Fibroblast of gingiva (primary cell): ENCODE measurements at places on chromosomes 3 and 15.
A peak's percentile ranks its signal among the peaks of the same experiment; 100 is the strongest.

DNA sequence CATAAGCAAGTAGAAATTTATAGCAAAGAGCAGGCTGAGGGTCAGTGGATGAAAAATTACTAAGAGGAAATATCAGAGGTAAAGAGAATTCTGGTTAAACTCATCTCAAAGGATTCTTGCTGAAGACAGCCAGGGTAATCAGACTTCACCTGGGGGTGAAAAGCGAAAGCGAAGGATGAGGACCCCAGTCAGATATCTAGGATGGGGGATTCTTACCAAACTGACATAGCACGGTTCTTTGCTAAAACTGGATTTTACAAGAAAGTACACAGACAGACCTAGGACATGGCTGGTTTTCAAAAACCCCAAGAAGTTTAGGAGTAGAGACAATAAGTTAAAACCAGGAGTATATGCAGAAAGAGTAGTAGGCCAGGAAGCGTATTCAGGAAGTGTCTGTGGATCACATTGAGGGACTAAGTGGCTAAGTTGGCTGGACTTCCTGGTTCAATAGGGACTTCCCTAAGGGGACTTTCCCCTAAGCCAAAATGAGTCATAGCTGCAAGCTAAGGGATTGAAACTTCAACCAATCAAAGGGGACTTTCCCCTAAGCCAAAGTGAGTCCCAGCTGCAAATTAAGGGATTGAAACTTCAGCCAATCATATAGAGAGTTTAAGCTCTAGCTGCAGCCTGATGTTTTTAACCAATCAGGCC, 2.4 kb upstream of the CFAP91 start:
- no peak for DNase-seq

GRCh38 chr3:76554707-76555106, 485.2 kb upstream of the ROBO2 start:
- DNase-seq, result peak; percentile 41

- no peak for DNase-seq
These were observed 411.8 kb downstream of the TBC1D5 start for GRCh38 chr3:17330660-17331059.

DNA sequence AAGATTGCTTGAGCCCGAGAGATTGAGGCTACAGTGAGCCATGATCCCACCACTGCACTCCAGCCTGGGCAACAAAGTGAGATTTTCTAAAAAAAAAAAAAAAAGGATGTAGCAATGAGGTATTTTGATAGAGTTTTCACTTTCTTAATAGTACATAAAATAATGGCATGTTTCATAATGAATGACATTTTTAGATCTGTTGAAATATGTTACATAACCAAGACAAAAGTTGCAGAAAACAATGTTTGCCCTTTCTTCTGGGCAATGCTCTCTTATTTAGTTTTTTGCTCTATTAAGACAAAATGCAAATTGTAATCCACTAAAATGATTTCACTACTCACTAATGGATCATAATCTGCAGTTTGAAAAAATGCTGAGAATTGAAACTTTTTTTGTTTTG, 4.4 kb upstream of the MAPK6 start:
- DNase-seq, result no peak

GRCh38 chr15:36160351-36160750, 419.1 kb upstream of the CDIN1 start:
- DNase-seq, result no peak

- DNase-seq, result no peak
These were observed 26.3 kb upstream of the LRRN1 start for GRCh38 chr3:3772920-3773319.

- DNase-seq, result no peak
These were observed 32.0 kb downstream of the GLB1 start for GRCh38 chr3:33064929-33065328.

DNA sequence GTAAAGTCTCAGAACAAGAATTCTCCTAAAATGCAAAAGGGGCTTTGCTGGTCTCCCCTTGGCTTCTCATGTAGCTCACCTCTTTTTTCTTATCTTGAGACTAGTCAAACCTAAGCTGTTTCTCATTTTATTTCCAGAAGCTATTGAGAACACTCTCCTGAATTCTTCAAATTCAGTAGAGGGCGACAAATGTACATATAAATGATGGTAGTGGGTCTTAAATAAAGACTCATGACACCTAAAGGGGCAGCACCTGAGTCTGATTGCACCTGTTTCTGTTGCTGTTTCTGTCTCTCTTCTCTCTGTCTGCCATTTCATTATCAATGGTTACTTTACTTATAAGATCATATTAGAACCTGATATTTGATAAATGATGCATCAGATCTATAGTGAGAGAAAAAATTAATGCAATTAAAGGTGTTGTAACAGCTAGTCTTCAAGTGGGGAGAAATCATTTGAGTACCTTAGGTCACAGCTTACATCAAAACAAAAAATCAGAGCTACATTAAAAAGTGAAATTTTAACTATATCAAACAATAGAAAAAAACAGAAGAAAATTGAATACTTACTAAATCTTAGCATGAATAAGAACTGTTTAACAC, 7.0 kb downstream of the ADIPOQ start:
- no peak for DNase-seq

DNA sequence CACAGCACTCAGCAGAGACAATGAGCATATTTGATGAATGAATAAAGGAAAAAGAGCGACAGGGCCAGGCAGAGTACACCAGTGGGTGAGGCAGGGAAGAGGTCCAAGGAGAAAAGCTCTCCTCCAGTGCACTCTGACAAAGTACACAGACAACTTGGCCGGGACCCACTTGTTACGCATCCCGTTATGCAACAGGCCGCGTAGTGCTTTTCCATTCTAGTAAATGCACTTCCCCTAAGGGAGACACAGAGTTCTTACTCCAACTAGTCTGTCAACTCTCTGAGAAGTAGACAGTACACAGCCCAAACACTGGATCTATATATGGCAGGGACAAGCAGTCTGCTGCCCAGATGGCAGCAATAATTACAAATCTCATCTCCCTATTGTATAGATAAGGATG, 18.5 kb downstream of the LARP6 start:
- DNase-seq, result no peak

- DNase-seq, result peak; percentile 62
These were observed 21.3 kb upstream of the DAPK2 start for GRCh38 chr15:64067564-64068030.

DNA sequence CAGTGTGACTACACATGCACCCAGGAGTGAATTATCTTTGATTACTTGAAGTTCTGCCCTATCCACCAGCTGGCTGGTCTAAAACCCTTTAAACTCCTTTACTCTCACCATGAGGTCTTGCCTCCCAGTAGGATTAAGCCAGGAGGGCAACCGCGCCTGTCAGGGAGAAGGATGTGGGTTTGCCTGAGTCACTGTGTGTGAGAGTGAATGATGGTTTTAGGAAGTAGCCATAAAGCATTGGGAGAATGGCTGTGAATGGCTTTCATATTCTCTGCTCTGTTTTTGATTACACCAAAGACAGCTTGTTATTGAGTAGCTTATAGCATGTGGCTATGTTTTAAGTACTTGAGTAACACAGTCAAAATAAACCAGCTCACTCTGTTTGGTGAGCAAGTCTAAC, 637.7 kb upstream of the TBL1XR1 start:
- peak; percentile 86 for DNase-seq

DNA sequence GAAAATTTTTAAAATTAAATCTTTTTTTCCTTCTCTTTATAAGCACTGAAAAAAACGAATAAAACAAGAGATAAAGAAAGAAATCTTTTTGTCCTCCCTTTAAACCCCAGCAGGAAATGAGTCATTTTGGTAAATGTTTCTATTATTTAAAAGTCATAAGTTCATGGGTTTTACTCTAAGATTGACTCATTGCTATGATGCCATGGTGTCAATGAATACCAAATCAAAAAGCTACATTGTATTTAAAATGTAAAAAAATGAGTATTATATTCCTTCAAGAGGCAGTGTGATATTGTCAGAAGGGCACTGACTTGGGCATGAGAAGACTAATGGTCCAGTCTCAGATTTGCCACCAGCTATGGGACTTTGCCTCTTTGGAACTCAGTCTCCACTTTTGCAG, 303.4 kb upstream of the DNAJC19 start:
- no peak for DNase-seq

DNA sequence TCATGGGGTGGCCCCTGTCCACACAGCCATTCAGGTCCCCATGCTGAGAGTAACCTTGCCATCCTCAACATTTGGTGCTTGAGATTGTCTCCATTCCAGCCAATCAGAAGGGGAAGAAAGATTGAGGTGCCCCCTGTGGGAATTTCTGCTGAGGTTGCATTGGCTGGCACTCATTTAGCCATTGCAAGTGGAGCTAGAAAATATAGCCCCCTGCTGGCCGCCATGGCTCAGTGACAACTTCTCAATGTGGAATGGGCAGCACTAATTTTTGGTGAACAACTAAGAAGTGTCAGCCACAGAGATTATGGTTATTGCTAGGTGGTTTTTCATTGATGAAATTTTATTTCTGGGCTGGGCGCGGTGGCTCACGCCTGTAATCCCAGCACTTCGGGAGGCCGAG, 22.0 kb downstream of the COL6A6 start:
- DNase-seq, result peak; percentile 39

DNA sequence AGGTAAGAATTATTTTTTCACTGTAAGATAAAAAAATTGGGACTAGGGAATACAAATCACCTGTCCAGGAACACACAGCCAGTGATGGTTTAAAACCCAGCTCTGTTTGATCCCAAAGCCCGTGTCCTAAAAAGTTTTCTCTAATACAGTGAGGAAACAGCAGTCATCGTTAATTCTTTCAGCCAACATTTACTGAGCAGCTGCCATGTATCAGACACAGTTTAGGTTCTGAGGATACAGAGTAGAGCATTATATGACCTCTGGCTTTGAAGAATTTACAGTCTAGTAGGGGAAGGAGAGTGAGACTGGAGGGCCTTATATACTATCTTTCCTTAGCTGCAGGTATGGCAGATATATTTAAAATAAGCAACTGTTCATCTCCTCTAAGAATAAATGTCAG, 82.7 kb downstream of the KCNMB2 start:
- no peak for DNase-seq

DNA sequence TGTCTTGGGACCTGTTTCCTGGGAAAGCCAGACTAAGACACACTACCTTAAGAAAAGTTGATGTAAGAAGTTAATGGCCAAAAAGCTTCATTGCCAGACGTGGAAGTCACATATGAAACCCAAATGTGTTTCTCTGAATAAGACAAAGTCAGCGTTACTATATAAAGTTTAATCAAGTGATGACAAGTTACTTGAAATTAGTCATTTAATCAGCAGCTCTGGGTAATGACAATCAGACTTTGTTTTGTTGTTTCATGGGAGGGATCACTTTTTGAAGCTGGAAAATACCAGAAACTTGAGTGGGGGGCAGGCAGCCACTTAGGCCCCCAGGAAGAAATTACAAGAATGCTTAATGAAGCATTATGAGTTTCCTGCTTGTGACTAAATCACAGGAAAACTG, 218.6 kb downstream of the PTPRG start:
- DNase-seq, result no peak

- no peak for DNase-seq
These were observed 654.9 kb upstream of the TBL1XR1 start for GRCh38 chr3:177852001-177852807.

DNA sequence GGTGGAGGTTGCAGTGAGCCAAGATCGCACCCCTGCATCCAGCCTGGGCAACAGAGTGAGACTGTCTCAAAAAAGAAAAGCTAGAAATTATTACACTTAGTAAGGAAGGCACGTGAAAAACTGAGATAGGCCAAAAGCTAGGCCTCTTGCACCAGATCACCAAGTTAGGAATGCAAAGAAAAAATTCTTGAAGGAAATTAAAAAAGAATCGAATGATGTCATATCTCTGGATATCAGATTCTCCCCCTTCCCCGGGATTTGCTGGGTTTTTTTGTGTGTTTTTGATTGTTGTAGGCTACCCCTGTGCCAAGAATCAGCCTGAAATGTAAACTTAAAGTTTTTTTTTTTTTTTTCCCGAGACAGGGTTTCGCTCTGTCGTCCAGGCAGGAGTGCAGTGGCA, 17.4 kb downstream of the PTPN23 start:
- peak; percentile 32 for DNase-seq

GRCh38 chr3:187039100-187039722, 100.1 kb downstream of the RPL39L start:
- no peak for DNase-seq

GRCh38 chr3:4077950-4078349, 225.2 kb upstream of the SETMAR start:
- no peak for DNase-seq

DNA sequence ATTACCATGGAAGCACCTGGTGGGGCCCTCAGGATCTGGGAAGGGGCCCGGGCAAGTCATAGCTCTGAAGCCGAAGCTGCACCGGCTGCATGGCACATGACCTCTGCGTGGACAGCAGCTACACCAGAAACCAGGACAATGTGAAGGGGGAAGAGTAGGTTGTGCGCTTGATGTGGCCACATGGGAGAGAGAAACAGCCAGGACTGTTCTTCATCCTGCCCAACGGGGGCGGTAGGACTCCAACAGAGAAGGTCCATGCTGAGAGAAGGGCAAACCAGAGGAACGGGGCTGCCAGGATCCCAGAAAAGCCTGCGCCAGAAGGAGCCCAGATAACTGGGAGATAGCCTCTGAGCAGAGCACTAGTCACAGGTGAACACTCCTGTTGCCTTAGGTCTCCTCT, 54.9 kb upstream of the PRR20G start:
- DNase-seq, result no peak

- DNase-seq, result no peak
These were observed 178.1 kb downstream of the RORA start for GRCh38 chr15:61050844-61051568.

- DNase-seq, result no peak
These were observed 27.9 kb downstream of the FRG2C start for GRCh38 chr3:75692061-75692460.

GRCh38 chr3:195282961-195283360, 12.0 kb upstream of the XXYLT1 start:
- no peak for DNase-seq

- DNase-seq, result no peak
These were observed 22.3 kb downstream of the CD200 start for GRCh38 chr3:112355307-112355687.

DNA sequence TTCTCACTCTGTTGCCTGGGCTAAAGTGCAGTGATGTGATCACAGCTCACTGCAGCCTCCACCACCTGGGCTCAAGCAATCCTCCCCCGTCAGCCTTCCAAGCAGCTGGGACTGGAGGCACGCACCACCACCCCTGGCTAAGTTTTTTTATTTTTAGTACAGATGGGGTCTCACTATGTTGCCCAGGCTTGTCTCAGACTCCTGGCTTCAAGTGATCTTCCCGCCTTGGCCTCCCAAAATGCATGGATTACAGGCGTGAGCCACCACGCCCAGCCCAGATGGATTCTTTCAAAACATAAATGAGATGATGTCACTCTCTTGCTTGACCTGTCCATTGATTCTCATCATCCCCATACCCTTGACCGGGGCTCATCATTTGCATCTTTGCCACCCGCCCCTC, 72.6 kb upstream of the SLC6A6 start:
- no peak for DNase-seq

DNA sequence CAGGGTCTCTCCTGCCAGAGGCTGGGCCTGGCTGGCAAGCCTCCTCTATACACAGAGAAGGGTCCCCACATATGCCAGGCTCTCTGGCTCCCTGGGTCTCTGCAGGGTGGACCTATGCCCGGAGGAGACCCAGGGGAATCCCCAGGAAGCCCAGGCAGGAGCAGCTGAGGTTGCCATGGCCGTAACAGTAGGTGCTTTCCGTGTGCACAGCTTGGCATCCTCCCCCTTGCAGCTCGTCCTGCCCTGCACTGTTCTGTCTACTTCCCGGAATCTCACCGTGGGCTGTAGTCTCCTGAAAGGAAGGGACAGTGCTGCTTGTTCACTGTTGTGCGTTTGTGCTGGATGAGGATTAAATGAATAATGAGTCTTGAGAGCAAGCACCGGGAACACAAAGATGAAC, 47.8 kb downstream of the DAPK2 start:
- no peak for DNase-seq
